ENCODE measurements at places on chromosomes 2 and 18.

- DNase-seq, result no peak
Observed at GRCh38 chr2:15189216-15189615, 371.9 kb downstream of the NBAS start.

GRCh38 chr2:69715964-69716363, 26.0 kb upstream of the ANXA4 start:
- no peak for DNase-seq

- DNase-seq, result no peak
Observed at GRCh38 chr2:9745153-9745899, 97.9 kb upstream of the TAF1B start.

GRCh38 chr2:43511199-43511598, 84.6 kb downstream of the THADA start:
- no peak for DNase-seq

DNA sequence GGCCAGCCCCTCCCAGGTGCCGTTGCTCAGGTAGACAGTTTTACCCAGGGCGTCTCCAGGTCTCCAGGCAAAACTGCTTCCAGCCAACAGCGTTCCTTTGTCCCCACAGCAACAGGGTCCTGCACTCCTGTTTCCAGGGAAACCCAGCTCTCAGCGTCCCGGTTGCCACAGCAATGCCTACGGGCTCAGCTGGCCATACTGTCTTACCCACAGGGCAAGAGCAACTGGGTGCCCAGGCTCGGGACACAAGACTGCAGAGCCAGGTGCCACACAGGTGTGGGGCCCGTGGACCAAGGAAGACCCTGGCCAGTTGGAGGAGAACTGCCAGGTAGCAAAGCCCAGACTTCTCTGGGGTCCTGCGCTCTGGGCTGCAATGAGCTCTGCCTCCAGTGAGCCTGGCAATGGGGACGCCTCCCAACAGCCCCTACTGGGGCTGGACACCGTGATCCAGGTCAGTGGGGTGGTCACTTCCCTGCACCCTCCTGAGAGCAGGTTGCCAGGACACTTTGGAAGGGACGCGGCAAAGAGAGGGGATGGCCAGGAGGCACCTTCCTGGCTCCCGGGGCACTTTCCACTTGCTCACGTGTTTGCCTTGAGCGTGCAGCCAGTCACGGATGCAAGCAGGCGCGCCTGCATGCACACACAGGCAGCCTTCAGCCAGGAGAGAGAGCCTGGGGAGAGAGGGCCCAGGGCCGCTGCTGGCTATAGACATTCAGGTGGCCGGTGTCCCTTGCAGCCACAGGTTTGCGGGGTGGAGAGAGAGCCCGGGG, at the start of gene CROCC2:
Gene CROCC2, plus strand, starts transcription at position 196 of the 770 bp plus-strand sequence. Its CDS starts 178 bp downstream, at position 374.
- no peak for DNase-seq

- DNase-seq, result no peak
Observed at GRCh38 chr18:12968115-12968514, 20.3 kb downstream of the SEH1L start.

DNA sequence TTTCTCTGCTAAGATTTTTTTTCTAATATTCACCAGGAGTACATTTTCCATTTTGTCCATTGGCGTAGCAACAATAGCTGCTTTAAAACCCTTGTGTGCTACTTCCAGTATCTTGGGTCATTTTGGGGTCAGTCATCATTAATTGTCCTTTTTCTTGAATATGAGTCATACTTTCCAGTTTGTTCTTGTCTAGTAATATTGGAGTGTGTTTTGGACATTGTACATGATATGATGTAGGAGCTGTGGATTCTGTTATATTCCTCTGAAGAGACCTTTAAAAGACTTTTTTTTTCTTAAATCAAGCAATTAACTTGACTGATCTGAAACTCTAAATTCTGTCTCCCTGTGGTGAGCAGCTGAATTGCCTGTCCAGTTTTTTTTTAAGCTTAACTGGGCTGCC, 40.8 kb downstream of the AGPS start:
- no peak for DNase-seq

DNA sequence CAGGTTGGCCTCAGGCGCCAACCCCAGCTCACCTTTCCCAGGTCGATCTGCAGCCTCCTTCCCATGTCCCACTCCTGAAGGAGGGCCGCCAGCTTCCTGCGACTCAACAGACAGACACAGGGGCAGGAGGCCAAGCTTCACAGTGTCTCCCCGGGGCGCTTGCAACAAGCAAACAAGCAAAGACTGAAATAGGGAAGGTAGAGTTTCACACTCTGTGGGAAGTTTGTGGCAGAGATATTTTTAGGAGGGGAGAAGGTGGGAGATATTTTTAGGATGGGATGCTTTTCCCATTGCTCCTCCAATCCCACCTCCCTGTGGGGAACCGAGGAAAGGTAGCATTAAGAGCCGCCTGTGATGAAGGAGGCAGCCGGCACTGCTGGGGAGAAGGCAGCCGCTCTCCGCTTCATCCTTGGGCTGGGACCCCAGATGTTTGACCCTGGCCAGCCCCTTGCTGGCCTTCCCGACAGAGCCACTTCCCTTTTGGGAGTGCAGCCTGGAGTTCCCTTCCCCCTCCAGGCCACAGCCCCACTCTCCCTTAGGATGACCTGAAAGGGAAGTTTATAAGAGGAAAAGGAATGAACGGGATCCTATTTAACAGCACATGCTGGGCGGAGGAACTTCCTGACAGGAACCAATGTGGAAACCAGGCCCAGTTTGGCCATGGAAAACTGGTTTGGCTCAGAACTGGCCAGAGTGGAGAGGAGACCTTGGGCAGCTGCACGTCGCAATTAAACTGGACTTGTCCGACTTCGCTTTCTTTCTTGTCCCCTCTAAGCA, 142.2 kb upstream of the SMAD2 start:
- DNase-seq, result no peak

- DNase-seq, result no peak
Observed at GRCh38 chr18:9558387-9559064, 55.8 kb downstream of the PPP4R1 start.

DNA sequence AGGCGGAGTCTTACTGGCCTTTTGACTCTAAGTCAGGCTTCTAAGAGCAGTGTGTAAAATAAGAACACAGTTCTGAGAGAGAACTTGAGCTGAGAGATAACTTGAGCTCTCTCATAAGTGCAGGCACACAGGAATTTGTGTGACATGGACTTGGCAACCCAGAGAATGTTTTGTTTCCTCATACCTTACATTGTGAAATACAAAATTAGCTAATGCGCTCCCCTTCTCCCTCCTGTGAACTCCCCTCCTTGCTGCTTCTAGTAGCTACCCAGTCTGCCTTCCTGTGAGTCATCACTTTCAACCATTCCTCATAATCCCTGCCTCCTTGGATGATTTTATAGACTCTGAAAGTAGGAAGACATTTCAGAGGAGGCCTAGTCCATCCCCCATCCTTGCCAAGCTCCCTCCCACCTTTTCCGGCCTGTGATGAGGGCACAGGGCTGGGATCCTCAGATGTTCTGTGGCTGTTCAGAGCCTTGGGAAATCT, 22.6 kb downstream of the FER1L5 start:
- no peak for DNase-seq

DNA sequence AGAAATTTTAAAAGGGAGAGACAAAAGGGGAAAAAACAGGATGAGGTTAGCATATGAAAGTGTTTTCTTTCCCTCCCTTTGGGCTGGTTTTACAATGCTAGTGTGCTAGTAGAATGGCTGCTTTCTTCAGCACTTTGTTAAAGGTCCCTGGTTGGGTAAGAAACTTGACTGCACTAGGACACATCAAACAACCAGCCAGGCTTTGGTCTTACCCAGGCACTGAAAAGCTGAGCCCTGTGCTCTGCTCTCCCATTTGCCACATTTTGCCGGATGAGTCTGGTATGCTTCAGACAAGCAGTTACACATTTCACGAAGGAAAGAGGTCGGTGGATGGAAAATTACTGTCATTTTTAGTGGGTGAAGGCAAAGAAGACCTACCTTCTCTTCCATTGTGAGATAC, 242.0 kb downstream of the DPP10 start:
- DNase-seq, result no peak

GRCh38 chr18:79832169-79832568, 34.4 kb downstream of the KCNG2 start:
- no peak for DNase-seq

DNA sequence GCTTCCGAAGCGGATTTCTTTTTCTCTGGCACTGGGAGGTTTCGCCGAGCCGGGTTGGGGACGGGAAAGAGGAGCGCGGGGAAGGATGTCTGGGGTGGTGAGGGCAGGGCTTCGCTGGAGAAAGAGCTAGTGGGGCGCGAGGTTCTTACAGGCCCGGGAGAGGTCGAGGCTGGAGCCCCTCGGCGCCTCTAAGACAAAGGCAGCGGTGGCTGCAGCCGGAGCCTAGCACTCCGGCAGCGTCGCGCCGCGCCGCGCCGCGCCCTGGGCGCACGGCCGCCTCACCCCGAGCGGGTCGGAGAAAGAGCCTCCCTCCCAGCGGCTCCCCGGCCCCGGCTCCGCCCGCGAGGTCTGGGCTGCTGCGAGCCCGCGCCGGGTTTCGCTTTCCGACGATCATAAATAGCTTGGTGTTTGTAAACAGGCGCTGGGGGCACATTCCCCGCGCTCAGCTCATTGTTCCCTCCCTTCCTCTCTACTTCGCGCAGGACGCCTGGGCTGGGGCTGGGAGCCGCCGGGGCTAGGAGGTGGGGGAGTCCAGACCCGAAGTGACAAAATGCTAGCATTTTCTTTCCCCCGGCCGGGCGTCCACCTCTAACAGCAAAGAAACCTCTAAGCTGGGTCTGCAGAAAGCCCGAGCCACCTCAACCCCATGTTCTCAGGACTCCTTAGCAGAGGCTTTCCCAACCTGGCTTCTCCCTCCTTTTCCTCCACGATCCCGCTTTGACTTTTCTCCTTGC, 813 bp upstream of the MEIS1 start:
- peak; percentile 51 for DNase-seq

GRCh38 chr2:217069263-217070042, 209.6 kb upstream of the TNP1 start:
- no peak for DNase-seq

GRCh38 chr2:37560863-37561614, 110.4 kb downstream of the CDC42EP3 start:
- DNase-seq, result no peak
